CD4-positive, alpha-beta T cell treated with Interleukin-21 for 1 hour (primary cell): ENCODE measurements at places on chromosomes 6 and 20.

DNA sequence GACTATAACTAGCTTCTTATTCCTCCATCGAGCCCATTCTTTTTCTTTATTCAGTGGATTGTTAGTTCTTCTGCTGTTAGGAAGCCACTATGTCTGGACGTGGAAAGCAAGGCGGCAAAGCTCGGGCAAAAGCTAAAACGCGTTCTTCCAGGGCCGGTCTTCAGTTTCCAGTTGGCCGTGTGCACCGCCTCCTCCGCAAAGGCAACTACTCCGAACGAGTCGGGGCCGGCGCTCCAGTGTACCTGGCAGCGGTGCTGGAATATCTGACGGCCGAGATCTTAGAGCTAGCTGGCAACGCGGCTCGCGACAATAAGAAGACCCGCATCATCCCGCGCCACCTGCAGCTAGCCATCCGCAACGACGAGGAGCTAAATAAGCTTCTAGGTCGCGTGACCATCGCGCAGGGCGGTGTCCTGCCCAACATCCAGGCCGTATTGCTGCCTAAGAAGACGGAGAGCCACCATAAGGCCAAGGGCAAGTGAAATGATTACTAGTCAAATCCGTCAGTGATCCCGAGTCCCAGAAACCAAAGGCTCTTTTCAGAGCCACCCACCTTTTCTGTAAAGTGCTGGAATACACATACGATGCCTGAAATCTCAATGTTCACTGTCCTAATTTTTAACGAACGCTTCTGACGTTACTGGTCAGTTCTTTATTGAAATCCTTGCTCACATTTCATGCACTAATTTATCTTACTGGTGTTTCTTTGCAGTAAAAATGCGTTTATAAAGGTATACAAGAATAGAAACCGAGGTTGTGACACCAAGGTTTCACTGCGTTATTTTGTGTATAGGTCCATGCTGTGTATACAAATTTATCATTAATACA is 129.9 kb downstream of the HFE start:
- no peak for DNase-seq

- DNase-seq: no peak
Observed at GRCh38 chr6:47698342-47698787, at the start of gene ADGRF4. Gene ADGRF4, plus strand, starts transcription at chr6:47698580. Its CDS starts 8,666 bp downstream, at chr6:47707246.

GRCh38 chr20:38248133-38248532 is 12.4 kb downstream of the KIAA1755 start:
- DNase-seq: no peak

DNA sequence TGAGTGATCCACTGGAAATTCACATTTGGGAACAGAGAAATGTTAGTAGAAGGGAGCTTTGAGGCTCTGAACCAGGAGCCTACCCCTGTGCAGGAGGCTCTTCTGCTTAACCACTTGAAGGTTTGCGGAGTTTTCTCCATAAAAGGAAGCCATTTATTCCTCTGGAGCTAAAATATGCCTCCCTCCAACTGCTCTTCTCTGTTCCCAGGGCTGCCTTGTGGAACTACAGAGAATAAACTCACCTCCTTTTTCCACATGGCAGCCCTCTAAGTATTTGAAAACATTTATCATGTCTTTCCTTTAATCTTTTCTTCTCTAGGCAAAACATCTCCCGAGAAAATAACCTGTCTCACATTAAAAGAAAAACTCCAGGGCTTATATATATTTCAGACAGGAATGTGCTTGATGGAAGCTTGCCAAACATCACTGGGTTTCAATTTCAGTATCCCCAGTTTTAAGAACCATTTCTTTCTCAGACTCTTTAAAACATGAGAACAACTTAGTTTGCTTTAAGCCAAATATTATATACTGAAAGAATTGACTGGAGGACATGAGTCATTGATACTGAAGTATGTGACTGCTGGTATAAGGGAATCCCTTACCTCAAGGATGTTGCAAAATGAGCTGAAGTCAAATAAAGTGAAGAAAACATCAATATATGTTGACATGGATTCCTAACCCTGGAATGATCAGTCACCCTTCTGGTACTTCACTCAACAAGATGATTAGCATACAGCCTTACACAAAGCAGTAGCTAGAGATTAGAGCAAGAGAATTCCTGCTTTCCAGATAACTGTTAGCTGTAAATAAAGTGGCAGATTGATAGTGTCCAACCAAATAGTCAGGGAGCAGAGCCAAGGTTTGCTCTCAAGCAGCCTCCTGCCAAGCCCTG is 74.0 kb downstream of the ZBTB2 start:
- no peak for DNase-seq

DNA sequence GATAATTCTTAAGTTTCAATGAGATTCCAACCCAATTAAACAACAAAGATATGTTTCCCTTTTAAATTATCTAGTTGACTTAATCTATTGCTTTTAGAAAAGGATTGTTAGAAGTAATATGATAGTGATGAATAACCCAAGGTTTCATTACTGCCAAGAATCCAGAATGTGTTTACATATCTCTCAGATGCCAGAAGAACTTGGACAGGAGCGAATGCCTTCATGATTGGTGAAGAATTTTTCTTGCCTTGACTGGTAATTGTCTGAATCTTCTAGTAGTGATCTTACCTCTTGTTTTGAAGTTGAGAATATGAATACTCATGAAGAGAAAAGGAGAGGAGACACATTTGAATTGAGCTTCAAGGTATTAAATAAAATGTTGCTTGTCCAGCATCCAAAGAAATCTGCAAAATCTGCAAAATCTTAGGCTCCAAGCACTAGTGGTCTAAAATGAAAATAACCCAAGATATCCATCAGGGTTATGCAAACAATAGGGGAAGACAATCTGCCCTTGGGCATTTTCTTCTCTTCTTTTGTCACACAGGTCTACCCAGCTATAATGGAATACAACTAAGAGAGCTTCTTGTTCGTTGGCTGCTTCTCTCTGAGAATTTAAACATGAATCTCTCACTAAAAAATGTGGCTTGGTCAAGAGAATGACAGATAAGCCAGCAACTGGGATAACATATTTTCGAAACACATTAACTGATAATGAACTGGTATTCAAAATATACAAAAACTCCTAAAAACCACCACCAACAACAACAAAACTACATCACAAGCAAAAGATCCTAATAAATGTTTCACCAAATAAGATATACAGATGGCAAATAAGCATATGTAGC is 928.9 kb downstream of the EYS start:
- DNase-seq: no peak

- DNase-seq: no peak
Observed at GRCh38 chr6:132400883-132401617, at the start of gene MOXD1. Gene MOXD1, minus strand, starts transcription at chr6:132401475. Its CDS starts 49 bp downstream, at chr6:132401426.

DNA sequence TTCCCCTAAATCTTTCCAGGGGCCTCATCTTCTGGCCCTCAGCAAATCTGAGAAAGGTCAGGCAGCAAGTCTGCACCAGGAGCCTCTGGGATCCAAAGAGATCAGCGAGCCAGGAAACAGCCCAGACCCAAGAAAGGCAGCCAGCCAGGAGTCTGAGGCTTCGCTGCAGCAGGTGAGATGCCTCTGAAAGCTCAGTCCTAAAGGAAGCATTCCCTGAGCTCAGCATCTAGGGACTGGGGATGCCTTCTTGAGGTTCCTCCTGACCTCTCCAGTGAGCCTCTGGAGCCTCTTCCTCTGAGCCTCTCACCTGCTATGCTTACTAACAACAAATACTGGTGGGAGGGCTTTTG is 118.8 kb upstream of the MAFB start:
- no peak for DNase-seq

DNA sequence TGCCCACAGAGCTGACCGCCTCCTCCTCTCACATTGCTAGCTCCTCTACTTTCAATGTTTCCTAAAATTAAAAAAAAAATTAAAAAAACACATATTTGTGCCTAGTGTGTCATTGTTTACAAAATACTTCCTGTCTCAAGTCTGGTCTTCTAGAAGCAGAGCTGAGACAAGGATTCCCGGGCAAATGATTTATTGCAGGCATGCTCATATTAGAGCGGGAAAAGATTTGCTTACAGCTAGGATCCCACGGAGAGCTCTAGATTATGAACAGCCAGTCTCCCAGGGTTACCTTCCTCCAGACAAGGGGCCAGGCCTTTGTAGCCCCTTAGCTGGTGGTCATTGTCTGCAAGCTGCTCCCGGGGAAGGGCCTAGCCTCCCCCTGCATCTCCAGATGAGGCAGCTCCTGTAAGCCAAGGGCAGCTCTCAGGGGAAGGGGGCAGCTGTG is 9.4 kb downstream of the PACSIN1 start:
- DNase-seq: no peak

- DNase-seq: no peak
Observed at GRCh38 chr6:14102383-14102782, 15.2 kb upstream of the CD83 start.
